8988T (cell line): ENCODE measurements at places on chromosomes 7 and 10.

GRCh38 chr10:62023329-62023728, 121.8 kb downstream of the ARID5B start:
- DNase-seq: no peak

- no peak for DNase-seq
These were observed 69.4 kb downstream of the COL13A1 start for GRCh38 chr10:69871074-69871473.

DNA sequence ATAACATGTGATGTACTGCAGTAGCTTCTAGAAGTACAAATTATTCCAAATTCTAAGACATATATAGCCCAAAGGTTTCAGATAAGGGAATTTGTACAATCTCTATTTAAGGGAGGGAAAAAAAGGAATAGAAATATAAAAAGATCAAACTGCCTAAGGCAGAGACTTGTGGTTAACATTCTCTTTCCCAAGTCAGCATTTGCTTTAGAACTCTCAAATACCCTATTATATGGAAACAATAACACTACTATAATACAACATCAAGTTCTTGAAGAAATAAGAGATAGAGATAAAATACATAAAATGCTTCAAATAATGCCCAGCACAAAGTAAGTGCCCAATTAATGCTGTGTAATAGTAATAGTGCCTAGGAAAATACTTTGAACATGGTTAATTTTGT, 123.1 kb downstream of the CRPPA start:
- no peak for DNase-seq

- DNase-seq: no peak
These were observed 29.8 kb downstream of the PDGFA start for GRCh38 chr7:489876-490275.

DNA sequence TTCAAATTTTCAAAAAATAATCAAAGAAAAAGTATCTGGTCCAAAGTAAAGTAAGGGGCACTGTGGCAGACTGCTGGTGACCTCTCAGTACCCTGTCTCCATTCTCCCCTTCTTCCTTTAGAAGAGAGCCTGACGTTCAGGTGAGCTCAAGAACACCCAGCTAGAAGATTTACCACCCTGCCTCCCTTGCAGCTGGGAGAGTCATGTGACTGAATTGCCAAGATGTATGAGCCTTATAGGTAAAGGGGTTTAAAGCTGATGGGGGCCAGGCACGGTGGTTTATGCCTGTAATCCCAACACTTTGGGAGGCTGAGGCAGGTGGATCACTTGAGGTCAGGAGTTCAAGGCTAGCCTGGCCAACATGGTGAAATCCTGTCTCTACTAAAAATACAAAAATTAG, 86.3 kb upstream of the NANOS1 start:
- DNase-seq: no peak

- no peak for DNase-seq
These were observed 14.1 kb downstream of the SH2B2 start for GRCh38 chr7:102300643-102301221.

DNA sequence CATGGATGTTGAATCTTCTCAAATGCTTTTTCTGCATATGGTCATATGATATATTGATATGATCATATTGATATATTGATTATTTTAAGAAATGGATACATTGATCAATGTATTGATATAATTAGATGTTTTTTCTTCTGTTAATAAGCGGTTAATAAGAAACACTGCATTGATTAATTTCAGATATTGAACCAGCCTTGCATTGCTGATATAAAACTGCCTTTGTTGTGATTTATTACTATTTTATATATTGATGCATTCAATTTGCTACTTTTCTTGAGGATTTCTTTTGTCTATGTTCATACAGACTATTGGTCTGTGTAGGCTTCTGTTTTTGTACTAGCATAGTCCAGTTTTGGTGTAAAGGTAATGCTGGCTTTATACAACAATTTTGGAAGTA, 79.7 kb upstream of the ELN start:
- no peak for DNase-seq

GRCh38 chr10:129875993-129876726, 87.9 kb downstream of the EBF3 start:
- DNase-seq: no peak

DNA sequence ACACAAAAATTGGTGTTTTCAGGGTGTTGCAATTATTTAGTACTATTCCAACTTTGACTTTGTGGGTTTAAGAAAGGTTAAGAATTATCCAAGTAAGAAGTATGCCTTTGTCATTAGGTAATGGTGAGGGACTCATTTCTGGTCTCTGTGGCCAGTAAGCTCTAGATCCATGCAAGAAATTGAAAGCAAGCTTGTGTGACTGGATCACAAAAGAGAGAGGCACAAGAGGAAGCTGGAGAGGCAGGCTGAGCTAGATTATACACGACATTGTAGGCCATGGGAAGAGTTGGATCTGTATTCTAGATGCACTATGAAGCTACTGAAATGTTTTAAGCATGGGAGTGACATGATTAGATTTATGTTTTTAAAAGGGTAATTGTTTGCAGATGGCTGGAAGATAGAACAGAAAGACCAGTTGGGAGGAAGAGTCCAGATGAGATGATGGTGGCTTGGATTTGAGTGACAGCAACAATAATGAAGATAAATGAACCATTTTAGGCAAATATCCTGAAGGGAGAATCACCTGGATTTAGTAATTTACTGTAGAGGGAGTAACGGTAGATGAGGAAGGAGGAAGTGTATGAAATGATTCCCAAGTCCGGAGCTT, 50.0 kb downstream of the CALD1 start:
- DNase-seq: no peak

- no peak for DNase-seq
These were observed at the start of gene CPA2 for GRCh38 chr7:130266258-130266960. CPA2 (plus strand) TSS chr7:130266863; CDS start chr7:130266882, 19 bp downstream.

DNA sequence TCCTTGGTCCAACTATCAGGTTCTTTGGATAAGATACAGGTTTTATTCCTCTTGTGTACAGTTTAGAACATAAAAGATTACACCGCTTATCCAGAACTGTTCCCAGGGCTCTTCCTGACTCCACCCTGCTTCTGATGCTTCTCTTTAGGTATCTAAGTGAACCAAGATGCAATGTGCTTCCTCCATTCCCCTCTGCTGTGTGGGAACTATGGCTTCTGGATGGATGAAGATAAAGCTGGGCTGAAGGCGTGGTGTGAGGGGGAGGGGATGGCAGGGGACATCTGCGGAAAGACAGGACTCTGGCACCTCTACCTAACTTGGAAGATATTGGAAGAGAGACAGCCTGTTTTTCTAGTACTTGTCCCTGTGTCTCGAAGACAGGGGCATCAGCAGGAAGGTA, 209.9 kb upstream of the TBX20 start:
- DNase-seq: no peak

DNA sequence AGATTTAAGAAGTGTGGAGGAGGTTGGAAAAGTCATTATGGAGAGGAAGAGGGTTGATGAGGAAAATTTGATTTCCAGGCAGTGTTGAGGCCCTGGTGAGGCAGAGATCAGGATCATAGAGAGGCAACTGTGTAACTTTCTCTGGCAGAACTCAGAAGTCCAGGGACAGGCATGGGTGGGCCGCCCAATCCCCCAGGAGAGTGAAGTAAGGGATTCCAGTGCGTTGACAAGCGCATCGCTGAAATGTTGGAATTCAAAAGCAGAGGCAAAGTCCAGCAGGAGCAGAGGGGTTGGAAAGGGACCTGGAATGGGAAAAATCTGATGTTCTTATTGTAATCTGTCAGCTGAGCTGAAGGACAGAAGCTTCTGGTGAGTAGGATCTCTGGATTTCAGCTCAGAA, 207.3 kb downstream of the FAM107B start:
- no peak for DNase-seq

DNA sequence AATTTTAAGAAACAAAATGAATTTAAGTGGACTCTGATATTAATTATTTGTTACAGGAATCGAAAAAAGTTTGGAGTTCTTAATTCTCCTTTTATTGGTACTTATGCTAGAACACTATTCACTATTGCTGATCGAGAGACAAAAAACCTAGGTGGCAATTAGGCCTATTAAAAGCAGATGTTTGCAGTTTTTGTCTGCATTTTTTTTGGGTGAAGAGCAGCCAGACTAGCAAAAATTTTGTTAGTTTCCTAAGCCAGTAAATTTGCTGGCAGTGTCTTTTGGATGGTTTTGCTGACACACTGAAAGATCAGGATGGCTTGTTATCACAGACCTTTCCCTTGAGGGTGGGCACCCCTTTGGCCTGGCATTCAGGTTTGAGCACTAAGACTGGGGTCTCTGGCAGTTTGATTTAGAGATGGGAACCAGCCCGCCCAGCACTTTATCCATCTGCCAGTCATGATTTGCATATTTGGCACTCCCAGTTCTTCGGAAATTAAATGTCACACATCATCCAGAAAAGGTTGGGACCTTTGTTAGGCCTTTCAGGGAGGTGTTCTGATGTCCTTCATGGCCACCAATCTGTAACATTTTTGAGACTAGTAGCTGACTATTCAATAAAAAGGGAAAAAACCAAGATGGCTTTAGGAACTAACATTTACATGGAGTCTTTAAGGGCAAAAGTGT, 57.3 kb downstream of the INPP5F start:
- no peak for DNase-seq

DNA sequence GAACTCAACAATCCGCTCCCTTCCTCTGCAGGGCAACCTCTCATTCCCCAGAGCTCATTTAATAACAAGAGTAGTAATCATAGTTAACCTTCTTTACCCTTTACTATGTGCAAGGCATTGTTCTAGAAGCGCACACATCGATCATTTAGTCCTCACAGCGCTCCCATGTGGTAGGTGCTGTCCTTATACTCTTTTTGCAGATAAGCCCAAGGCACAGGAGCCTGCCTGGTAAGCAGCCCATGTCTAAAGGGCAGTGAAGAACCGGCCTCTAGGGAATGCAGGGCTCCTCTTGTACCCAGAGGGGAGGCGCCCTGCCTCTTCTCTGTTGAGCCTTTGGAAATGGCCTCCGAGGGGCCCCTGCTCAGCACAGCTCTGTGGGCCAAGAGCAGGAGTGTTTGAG, 14.3 kb downstream of the CHST3 start:
- no peak for DNase-seq

- no peak for DNase-seq
These were observed 9.3 kb downstream of the CASP7 start for GRCh38 chr10:113689057-113689456.

DNA sequence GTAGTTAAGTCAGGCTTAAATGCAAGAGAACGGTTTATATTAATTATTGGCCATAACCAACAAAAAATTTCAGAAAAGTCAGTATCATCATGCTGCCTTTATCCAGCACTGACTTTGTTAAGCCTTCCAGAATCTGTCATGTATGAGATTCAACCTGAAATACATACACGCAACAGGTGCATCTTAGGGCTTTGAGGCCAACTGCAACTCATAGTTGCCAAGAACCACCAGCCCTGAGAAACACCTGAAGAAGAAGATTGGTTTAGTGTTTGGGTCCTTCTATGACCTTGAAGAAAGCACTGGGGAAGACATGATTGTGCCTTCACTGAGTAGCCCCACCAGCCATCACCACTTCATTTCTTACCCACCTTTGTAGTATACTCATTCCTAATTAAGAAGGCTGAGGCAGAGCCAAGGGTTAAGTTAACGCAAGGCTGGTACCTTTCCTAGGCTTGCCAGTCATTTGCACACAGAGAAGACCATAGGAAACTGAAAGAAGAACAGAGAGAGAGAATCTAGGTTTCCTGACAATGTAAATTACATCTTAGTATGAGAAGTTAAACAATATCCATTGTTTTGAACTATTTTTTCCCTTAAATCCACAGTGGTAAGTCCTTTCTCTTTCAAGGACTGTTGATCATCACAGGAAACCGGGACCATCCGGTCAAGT, 200.1 kb upstream of the PRKCQ start:
- DNase-seq: no peak
